Pons (tissue), 1 donor: ENCODE measurements at places on chromosomes 12 and 14.

DNA sequence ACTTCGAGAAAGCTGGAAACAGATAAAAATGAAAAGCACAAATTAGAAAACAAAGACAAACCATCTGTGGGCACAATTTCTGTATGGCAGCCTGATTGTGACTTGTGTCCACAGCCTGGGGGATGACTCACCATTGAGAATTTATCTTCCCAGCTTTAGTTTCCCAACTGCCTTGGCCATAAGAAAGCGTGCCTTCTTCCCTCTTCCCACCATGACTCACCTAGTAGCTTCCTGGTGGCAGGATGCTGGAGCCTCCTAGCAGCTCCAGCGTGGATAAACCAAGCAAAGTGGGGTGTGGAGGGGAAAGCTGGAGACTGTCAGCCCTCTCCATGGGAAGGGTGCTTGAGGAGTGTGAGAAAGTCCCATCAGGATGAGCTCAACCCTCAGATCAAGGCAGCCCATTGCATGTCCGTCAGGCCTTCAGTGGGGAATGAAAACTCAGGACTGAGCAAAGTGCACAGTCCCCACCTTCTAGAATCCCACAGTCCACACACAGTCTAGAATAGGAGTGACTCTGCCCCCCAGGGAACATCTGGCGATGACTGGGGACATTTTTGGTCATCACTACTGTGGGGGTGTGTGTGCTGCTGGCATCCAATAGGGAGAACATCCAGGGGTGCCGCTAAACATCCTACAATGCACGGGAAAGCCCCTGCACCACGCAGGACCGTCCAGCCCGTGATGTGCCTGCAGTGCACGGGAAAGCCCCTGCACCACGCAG is 22.4 kb upstream of the SERPINA6 start:
- DNase-seq = no peak

DNA sequence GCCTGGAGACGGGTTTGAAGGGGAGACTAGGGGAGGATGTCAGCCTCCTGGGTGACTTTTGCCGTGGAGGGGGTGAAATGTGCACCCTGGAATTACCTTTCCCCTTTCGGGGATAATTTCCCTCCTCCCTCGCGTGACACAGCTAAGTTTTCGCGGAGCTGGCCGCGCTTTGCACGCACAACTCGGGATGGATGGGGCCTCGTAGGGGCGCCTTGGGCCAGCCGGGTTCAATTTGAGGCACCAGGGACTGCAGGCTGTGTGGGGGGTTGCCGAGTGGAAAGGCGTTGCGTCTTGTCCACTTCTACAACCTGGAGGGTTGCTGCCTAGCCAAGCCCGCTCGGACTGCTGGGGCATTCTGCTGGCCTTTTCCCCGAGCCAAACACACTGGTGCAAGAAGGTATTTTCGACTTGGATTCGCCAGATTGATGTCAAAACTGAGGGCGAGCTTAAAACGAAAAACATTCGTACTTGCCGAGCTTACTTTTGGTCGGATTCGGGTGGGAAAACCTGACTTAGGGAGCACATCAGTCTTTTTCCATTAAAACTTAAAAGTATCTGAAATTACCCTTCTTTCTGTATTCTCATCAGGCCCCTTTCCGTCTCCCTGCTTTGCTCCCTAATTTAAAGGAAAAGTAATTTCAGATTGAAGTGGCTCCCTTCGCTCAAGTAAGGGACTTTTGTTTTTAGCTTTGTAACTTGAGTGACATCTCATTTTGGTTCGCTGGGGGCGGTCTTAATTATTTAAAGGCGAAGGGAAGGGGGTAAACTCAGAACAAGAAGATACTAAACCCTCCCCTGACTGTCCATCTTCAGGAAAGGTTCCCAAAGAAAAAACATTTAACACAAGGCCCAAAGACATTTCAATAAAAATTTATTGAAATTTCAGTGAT is 14.3 kb downstream of the TBX3 start:
- no peak for DNase-seq

GRCh38 chr14:99035712-99036610 is 236.0 kb downstream of the BCL11B start:
- DNase-seq = no peak

- no peak for DNase-seq
Measured at GRCh38 chr12:130859161-130859560, 12.7 kb upstream of the RAN start.

- no peak for DNase-seq
Measured at GRCh38 chr12:95790917-95791849, 619 bp upstream of the NTN4 start.
